ENCODE measurements at places on chromosomes 7 and 10.

DNA sequence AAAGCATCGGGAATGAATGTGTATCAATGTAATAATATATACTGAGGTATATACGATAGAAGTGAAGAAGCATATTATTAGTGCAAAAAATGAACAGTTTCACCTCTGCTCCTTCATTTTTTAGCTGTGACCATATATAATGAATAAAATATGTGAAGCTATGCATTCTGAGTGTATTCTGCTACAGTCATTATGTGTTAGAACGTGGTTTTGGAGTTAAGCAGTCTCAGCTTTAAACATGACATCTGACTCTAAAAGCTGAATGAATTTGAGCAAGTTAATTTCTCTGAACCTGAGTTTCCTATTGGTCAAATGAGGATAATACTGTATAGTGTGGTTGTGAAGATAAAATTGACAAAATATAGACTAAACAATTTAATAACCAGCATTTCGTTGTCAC lies 358.1 kb downstream of the SUGCT start:
- no peak for DNase-seq

DNA sequence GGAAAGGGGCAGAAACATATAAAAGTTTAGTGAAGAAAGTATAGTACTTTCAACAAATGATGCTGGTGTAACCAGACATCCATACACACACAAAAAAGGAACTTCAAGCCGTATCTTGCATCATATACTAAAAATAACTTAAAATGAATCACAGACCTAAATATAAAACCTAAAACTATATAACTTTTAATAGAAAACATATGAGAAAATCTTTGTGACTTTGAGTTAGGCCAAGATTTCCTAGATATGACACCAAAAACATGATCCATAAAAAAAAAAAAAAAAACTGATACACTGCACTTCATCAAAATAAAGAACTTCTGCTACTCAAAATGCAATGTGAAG lies 40.9 kb downstream of the NUDCD3 start:
- no peak for DNase-seq

- no peak for DNase-seq
Observed at GRCh38 chr10:81564143-81564542, 310.9 kb upstream of the NRG3 start.

DNA sequence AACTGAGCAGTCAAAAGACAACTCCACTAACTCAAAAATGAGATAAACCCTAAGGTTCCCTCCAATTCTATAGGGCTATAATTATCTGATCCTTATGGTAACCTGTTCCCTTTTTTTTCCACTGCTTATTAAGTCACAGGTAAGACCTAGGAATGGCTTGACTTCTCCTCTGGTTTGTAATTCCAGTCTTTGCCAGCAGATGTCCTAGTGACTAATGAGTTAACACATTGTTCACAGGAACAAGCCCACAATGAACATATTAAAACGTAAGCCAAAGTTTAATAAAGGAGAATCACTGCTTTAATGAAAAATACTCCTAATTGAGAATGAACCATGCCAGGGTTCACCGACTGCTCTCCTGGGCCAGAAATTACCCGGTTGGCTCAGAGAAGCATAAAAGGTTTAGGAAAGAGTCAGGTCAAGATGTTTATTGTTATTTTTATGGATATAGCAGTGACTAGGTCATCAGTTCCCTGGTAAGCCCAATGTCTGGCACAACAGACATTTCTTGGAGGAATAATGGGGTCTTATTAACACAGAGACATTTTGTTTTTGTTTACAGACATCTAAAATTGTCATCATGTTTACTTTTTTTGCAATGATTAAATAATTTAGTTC lies 120.1 kb downstream of the ELAPOR2 start:
- DNase-seq = peak; percentile 19

GRCh38 chr10:132281915-132282666 lies 25.7 kb downstream of the STK32C start:
- no peak for DNase-seq

DNA sequence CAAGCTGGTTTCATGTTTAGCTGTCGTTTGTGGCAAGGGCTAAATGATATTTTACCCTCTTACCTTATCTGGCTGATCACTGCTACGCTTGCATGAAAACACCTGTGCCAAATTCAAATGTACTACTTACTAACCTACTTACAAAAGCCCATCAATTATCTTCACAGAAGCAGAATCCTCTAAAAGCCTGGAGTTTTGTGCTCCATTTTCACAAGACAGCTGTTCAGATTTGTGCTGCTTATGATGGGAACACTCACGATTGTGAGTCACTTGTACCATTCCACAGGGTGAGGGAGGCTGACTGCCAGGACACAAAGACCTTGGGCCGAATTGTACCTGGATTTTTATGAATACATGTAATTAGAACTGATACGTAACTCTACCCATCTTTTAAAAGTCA lies 245.0 kb upstream of the NPY start:
- DNase-seq = no peak

GRCh38 chr10:88881922-88882645 lies 2.0 kb downstream of the STAMBPL1 start:
- DNase-seq = no peak

DNA sequence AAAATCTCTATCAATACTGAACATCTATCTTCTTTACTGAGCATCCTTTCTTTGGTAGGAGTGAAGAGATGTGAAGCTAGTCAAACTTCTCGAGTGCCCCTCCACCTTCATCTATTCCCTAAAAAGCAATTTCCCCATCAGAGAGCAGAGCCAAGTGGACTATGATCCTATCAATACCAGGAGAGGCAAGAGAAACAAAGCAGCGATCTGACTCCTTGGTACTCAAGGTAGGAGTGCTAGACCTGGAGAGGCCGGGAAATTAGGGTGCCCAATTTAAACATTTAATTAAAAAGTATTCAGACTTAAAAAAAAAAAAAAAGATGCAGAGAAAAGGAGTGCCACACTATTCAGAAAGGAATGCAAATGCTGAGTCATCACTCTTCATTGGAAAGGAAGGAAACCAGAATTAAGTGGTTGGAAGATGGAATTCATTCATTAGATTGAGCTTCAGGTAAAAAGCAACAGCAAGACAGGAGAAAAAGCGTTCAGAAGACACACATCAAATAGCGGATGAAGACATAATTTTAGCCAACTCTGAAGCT lies 1.6 kb downstream of the TIAL1 start:
- DNase-seq = no peak

GRCh38 chr10:124646483-124647352 lies 97.5 kb downstream of the FAM53B start:
- no peak for DNase-seq

DNA sequence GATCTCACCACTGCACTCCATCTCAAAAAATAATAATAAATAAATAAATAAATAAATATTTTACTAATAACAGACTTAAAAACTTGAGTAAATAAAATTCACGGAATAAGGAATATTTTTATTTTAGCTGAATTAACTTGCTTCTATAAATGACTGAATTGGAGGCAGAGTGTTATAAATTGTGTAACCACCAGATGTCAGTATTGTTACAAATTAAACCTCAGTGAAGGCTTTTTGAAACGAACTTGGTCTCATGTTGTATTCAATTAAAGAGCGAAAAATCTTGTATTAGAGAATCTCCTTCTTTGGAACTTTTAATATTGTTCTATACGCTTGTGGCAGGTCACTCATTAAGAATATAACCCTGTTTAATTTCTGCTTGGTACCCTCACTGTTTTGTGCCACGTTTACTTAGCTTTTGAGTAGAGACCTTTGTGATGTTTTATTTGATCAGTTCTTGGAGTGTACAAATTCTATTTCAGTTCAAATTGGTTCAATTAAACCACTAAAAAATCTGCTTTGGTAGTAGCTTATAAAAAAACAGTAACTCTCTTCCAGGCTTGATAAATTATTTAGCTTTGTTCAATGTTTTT lies 45.6 kb upstream of the SCIN start:
- DNase-seq = peak; percentile 44

- DNase-seq = no peak
Observed at GRCh38 chr10:102404361-102405107, 9.0 kb downstream of the NFKB2 start.

DNA sequence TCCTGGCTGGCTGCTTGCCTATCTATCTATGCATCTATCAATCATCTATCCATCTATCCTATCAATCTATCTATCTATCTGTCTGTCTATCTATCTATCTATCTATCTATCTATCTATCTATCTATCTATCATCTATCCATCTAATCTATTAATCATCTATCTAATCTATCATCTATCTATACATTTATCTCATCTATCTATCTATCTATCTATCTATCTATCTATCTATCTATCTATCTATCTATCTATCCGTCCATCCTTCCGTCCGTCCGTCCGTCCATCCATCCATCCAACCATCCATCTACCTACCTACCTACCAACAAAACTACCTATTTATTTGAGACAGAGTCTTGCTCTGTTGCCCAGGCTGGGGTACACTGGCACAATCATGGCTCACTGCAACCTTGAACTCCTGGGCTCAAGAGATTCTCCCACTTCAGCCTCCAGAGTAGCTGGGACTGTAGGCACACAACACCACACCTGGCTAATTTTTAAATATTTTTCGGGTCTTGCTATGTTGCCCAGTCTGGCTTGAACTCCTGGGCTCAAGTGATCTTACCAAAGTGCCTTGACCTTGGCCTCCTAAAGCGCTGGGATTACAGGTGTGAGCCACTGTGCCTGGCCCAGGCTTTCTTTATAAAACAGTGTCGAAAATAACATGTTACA lies 95.3 kb upstream of the NMT2 start:
- no peak for DNase-seq

DNA sequence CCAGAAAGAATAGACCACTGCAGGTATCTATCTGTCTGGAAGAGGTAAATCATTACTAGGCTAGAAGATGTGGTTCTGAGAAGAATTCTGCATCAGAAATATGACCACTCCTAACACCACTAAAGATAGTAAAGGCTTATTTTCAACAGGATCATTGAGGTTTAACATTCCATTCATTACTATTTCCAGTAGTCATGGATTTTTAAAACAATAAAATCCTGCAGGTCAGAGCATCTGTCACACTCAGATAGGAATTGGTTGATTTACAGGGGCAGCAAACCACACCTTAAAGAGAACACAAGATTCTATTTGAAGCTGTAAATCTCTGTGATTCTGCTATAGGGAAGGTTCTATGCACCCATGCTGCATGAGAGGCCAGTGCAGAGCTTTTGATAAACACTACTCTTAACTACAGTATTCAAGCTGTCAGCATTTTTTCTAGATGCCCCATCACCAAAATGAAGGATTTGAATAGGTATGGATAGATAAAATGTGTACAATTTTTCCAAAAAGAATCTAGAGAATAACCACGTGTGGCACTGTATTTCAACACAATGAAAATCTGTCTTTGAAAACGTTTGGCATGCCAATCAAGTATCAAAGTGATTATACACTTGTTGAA lies 14.6 kb downstream of the LRRC17 start:
- DNase-seq = peak; percentile 66

DNA sequence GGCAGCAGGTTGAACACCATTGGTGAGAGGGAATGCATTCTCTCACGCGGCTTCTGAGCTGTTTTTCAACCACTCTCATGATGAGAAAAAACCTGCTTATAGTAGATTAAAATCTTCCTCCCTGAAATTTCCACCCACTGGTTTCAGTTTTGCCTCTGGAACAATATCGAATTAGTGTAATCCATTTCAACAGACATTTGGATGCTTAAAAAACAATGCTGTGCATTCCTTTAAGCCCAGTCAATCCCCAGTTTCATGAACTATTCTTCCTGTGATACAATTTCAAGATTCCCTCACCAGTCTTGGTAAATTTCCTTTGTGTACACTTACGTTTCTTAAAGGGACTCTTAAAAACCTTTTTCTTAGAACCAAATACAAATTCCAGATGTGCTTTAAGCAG lies 89.6 kb downstream of the ITIH5 start:
- no peak for DNase-seq

- DNase-seq = no peak
Observed at GRCh38 chr10:26432938-26433337, 5.2 kb upstream of the APBB1IP start.

GRCh38 chr7:1539181-1539881 lies 8.8 kb downstream of the MAFK start:
- no peak for DNase-seq

DNA sequence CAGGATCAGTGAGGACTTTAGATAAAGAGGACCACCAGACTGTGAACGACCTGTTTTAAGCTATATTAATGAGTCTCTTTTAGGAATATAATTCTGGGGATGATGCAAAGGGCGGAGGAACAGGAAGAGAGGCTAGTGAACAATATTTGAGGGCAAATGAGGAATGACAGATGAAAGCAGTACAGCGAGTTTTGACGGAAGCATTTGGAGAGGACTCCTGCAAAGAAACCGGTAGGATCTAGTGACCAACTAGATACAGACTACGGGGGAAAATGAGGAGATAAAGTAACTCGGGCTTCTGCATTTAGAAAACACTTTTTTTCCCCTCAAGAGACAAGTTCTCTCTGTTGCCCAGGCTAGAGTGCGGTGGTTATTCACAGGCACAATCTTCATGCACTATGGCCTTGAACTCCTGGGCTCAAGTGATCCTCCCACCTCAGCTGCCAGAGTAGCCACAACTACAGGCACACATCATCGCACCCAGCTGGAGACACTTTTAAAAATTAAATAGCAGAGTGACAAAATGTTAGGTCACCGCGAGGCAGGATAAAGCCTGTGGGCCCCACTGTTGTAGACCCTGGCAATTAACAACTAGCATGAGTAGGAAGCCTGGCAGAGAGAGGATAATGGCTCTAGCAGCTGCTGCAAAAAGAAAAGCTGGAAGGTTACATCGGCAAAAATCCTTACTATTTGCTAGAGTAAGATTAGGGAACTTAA lies 143.2 kb downstream of the SRPK2 start:
- DNase-seq = no peak

DNA sequence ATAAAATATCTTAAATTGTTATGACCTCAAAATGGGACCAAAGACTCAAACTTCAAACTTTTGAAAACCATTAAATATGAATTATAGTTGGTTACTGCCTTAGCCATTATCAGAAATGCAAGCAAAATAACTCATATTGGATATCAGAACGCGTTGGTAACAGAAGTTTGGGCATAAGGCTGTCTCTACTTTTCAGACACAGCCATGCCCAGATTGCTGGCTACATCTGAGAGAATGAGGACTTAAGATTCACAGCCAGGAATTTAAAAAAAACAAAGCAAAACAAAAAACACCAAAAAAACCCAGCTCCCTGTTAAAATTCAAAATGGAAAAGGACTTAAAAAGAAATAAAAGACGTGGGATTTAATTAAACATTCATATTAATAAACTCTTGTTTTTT lies 161.6 kb downstream of the JMJD1C start:
- no peak for DNase-seq

DNA sequence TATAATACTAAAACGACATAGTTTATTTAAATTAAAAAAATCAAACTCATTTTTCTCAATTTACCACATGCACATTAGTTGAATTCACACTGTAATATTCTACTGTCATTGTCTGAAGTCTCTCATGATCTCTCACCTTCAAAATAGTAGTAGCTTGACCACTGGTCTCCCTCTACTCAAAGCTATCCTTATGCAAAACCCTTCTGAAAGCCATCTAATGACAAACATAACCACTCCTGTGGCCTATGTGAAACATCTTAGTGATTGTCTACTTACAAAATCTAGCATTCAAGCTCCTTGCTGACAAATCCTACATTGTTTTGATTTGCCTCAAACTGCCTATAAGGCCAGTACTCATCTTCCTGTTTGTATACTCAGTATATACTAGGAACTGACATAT lies 606.0 kb upstream of the GHITM start:
- DNase-seq = no peak

- DNase-seq = no peak
Observed at GRCh38 chr7:2537981-2538851, 17.1 kb downstream of the BRAT1 start.

All from foreskin keratinocyte (primary cell).